Thoracic aorta (tissue), 2 donors: ENCODE measurements at places on chromosomes 12 and 14.

DNA sequence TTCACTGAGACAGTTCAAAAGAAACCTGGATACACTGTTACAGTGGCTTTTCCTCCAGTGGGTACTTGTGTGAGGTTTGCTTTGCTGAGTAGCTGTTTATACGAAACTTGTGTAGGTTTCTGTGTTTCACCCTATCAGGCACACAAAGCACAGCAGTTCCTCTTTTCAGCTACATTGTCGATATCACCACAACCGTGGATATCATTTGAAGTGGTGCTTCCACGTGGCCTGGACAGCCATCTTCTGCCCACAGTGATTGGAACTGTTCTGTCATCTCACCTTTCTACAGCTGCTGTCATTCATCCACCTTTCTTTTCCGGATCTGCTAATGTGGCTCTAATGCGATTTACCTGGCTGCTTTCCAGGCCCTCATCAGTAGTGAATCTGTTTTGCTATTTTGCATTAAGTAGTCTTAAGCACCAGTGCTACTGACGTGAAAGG is 368.8 kb downstream of the SYT1 start:
- DNase-seq = no peak

GRCh38 chr12:110912263-110912662 is 8.1 kb downstream of the MYL2 start:
- no peak for DNase-seq

DNA sequence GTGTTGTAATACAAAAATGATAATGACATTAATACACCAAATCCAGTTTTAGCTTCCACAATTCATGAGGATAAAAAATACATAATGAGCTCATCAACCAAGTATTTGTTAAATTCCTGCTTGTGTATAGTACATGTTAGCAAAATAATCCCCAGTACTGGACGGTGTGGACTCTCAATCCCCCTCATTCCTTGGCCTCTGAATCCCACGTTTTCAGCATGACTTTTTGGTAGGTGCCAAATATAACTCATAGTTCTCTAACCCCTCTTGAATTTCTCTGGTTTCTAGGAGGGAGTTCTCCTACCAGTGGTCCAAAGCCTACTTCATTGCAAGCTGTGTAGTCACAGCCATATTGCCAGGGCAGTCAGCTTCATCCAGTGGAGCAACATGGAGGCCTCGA is 41.4 kb upstream of the EPS8 start:
- DNase-seq = no peak

- no peak for DNase-seq
Observed at GRCh38 chr12:53550595-53550994, 43.3 kb upstream of the NPFF start.

- DNase-seq = no peak
Observed at GRCh38 chr14:100882991-100883788, 20.3 kb downstream of the RTL1 start.

DNA sequence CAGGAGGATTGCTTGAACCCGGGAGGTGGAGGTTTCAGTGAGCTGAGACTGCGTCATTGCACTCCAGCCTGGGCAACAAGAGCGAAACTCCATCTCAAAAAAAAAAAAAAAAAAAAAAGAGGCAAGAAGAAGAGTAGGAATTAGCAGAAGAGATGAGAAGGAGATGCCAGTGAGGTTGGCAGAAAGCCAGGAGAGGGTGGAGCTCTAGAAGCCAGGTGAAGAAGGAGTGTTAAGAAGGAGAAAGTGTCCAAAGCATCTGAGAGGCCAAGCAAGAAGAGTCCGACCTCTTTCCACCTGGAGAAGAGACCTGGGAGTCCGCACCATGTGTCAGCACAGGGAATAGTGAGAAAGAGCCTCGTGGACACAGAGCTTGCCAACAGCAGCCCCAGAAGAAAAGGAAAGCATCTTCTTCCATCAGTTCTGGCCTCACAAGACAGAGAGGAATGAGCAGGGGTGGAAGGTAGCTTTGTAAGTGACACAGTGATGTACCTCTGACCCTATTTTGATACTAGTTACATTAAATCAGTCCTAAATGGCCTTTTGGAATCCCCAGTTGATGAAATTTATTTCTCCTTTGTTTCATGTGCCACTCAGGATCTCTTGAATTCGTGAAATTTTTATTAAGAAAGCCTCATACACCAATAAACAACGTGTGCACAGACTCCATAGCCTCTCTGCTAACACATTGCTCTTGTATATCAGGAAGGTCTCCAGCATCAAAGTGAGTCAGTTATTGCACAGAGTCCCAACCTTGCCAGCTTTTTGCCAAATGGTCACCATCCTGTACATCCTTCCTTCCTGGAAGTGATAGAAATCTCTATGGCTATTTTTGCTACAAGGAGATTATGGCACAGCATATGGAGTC is 70.6 kb downstream of the SAMD4A start:
- no peak for DNase-seq

- no peak for DNase-seq
Observed at GRCh38 chr14:81516986-81517797, 16.5 kb downstream of the SEL1L start.

GRCh38 chr12:77089686-77090220 is 24.4 kb upstream of the E2F7 start:
- DNase-seq = no peak

GRCh38 chr14:67586369-67586768 is 13.7 kb downstream of the PIGH start:
- no peak for DNase-seq

GRCh38 chr12:124861492-124861891 is 2.2 kb downstream of the SCARB1 start:
- peak; percentile 20 for DNase-seq

- DNase-seq = no peak
Observed at GRCh38 chr12:128661226-128661569, 162.6 kb downstream of the SLC15A4 start.

DNA sequence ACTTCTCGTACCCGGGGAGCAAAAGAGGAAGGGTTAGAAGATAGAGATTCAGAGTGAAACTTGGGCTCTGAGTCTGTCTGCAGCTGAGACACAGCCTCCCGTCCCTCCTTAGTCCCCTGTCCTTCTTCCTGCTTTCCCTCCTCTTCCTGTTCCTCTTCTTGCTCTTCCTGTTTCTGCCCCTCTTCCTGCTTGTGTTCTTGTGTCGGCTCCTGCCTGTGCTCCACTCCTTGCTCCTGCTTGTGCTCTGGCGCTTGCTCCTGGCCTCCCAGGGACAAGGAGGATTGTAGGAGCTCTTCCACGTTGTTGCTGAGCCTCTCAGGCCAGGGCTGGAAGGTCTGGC is 3.0 kb downstream of the ACRBP start:
- no peak for DNase-seq

- no peak for DNase-seq
Observed at GRCh38 chr14:56310643-56311042, 192.4 kb downstream of the PELI2 start.

GRCh38 chr12:72673853-72674252 is 401.7 kb downstream of the TRHDE start:
- no peak for DNase-seq

GRCh38 chr14:75204116-75204515 is 27.7 kb upstream of the TMED10 start:
- no peak for DNase-seq

- no peak for DNase-seq
Observed at GRCh38 chr12:108514468-108514972, 557 bp upstream of the FICD start.

DNA sequence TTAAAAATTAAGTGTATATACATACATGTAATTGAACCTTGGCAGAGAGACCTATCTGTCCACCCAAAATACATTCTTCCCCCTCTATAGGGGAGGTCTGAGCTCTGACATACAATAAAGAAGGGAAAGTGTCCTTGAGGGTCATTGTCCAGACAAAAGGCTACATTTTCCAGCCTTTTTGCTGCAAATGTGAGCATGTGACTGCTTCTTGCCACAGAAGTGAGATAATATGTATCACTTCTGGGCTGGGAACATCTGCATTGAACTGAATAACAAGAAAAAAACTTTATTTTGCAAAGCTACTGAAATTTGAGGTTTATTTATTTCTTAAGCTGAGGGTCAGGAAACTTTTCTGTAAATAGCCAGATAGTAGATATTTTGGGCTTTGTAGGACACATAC is 131.3 kb downstream of the TBC1D30 start:
- no peak for DNase-seq

GRCh38 chr12:5716201-5716600 is 228.9 kb downstream of the ANO2 start:
- DNase-seq = peak; percentile 8

- no peak for DNase-seq
Observed at GRCh38 chr14:23641915-23642588, 5.9 kb downstream of the DHRS2 start.

- DNase-seq = no peak
Observed at GRCh38 chr12:119838826-119839600, 38.1 kb downstream of the CIT start.

- DNase-seq = no peak
Observed at GRCh38 chr12:31220061-31220460, 105.9 kb downstream of the SINHCAF start.

DNA sequence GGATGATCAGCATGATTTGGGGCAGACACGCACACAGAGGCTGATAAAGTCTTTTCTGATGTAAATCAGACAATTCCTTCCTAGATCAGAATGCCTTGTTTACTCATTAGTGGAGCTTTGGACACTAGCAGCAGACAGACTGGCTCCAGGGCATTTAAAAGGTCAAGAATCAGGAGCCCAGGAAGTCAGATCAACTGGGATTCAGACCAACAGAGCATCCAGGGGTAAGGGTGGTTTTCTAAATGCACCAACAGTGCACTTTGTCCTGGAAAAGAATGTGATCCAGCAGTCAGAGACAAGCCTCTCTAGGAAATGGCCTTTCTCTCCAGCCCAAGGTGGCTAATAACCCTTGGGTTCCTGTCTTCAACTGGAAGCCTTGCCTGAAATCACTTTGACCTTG is 405.3 kb downstream of the MED13L start:
- DNase-seq = no peak

DNA sequence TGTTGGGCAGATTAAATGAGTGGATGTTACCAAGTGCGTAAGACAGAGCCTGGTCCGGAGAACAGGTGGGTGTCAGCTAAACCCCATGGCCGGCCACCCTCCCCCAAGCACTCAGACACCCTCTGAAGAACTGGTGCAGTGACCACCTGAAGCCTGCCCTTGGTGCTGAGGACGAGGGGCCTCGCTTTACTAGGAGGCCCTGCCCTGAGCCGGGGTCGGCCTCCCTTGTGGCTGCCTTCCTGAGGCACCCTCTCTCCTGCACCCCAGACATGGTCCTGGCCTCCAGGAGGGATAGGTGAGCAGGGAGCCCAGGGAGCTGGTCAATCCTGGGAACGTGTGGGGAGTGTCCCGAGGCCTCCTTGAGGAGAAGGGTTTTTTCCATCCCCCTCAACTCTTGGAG is 4.9 kb upstream of the KIF26A start:
- no peak for DNase-seq

DNA sequence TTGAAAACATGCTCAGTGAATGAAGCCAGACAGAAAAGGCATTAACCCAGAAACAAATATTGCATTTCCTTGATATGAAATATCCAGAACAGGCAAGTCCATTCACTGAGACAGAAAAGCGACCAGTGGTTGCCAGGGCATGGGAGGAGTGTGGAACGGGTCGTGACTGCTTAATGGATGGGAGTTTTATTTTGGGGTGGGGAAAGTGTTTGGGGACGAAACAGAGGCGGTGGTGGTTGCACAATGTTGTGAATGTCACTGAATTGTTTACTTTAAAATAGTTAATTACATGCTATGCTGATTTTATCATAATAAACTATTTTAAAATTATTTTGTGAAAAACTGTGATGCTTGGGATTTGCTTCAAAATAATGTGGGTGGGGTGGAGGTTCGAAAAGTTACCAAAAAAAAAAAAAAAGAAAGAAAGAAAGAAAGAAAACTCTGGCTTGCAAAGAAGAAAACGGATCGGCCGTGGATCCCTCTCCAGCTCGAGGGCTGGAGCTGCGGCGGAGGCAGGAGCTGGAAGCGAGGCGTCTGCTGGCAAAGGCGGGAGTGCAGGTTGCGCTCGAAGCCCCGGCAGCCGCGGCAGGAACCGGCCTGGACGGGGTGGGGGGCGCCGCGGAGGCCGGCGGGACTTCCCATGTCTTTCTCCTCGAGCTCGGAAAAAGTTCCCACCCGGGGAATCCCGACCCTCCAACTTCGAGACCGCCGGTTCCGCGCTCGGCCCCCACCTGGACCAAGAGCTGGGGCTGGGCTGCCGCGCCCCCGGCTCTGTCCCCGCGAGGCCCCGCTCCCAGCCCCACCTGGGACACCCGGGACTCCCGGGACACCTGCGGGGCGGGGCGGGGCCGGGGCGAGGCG is 524 bp upstream of the P2RX2 start:
- no peak for DNase-seq

DNA sequence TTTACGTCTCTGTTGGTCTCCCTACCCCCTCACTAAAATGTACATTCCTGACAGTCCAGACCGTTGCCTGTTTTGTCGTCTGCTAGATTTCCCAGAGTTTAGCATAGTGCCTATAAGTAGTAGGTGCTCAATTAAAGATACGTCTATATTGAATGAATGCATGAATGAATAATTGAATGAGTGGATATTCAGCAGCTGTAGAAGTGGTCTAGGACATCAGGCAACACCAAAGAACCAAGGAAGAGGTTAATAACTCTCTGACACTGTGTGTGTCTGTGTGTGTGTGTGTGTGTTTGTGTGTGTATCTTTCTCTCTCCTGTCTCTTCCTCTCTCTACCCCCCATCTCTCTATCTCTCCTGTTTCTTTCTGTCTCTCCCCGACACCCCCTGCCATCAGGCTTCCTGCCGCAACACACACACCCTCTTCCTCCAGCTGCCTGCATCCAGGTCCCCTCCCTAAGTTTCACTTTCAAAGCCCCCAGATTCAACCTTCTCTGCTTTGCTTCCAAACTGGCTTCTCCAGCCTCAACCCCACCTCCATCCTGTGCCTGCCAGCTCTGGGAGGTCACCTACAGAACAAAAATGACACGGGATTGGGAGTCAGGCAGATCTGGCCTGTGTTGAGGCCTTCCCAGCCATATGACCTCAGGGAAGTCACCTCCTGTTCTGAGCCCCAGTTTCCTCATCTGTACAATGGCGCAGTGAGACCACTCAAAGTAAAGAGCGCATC is 119.9 kb upstream of the NCOR2 start:
- DNase-seq = no peak

GRCh38 chr12:7555752-7556151 is 52.2 kb upstream of the CD163 start:
- no peak for DNase-seq

GRCh38 chr12:11568155-11568761 is 81.2 kb upstream of the ETV6 start:
- DNase-seq = no peak

- no peak for DNase-seq
Observed at GRCh38 chr12:16844875-16845274, 238.9 kb upstream of the LMO3 start.

GRCh38 chr12:94550964-94551363 is 91.3 kb upstream of the CEP83 start:
- no peak for DNase-seq

GRCh38 chr12:123106640-123107359 is 44.1 kb downstream of the PITPNM2 start:
- no peak for DNase-seq

DNA sequence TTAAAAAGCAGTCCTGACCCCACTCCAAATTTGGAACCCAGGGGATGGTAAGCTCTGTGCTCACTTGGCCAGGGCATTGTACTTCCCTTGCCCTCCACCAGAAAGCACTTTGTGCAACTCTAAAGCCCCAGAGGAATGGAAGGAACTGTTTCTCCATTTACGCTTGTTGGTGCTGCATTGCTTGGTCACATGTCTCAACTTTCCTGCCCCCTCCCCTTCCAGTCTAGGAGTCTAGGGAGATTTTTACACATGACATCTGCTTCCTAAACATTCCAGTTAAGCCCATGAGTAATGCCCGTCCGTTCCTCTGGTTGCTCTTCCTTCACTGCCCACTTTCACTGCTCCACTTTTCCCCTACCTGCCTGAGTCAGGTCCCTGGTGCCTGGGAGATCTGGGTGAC is 92.6 kb upstream of the MAP1LC3B2 start:
- DNase-seq = no peak
